ENCODE measurements at places on chromosomes 1 and 21.

DNA sequence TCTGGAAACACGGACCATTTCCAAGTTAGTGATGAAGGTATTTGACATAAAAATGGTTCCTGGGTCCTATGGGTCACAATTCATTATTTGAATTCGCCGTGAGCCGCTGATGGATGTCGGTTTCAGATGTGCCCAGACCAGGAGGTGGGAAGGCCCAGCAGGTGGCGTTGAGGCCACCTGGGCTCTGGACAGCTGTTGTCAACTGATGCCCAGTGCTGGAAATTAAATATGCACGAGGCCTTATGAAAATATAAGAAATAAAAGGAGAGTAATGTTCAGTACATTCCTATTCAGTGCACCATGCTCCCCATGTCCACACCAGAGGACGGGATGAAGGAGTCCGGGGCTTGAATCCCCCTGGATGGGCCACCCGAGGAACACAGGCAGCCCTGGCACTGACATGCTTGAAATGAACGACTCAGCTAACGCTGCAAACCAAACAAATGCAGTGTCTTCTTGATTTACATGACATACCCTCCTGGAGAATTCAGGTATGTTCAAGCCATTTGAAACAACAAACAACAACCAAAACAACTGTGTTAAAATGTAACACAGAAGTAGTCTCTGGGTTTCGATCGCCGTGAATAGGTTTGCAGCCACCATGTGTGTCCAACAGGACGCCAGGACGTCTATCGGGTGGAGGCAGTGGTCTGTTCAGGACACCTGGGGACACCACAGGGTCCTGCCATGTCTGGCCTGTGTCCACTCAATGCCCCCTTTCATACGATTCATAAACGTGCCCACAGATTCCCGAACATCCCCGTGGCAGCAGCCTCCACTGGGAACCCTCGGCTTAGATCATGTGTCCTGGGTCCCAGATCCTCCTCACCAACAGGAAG is 6.1 kb downstream of the TFF3 start:
- no peak for DNase-seq

DNA sequence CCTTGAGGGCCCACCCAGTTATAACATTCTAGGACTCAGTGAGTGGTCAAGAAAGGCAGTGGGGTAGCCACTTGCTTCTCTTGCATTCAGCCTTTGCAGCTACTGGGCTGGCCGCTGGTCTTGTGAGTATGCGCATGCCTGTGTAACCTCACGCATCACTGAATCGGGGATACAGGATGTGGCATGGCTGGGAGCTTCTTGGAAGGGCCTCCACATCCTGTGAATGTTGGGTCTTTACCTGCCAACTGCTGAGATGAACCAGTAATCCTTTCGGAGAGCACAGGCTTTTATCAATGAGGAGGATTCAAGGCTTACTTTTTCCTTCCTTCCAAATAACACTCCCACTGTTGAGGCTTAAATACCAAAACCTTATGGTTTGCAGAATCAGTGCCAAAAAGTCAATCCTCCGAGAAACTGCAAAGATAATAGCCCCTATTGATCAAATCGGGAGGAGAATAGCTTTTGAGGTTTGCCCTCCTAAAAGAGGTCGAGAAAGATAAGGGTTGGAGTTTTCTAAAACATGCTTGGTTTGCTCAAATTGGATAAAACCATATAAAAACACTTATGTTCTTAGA is 198.9 kb upstream of the UBE2U start:
- no peak for DNase-seq

- DNase-seq: no peak
Measured at GRCh38 chr1:3571263-3571662, 40.0 kb downstream of the MEGF6 start.

DNA sequence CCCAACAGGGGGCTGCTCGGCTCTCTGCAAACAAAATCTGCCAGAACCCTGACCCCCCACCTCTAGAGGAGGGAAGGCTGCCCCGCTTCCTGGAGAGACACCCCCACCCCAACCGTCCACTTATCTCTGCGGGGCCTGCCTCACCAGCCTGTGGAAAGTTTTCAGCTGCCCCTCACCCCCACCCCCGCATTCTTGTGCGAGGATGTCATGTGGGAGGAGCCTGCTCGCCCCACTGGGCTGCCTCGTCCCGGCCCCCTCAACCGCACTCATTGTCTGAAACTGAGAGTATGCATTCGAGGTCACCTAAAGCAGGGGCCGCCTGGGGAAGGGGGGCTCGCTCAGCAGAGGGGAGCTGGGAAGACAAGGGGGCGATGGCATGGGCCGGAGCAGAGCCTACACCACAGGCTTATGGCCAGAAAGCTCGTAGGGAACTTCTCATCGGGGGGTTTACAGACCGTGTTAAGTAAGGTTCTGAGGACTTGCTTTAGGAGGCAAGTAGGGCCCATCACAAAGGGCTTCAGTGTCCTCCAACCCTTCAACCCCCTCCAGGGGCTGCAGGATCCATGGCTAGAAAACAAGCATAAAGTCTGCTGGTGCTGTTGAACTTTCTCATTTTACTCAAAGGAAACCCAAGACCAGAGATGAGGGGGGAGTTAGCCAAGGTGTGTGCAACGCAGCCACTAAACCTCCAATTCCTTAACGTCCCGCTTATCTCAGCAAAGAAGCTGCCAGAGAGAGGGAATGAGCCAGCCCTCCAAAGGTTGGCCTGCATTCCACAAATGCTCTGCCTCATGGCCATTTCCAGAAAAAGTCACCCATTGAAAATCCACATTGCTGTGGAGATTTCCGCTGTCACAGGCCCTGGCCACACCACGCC is 9.4 kb downstream of the EPHA2 start:
- DNase-seq: no peak

DNA sequence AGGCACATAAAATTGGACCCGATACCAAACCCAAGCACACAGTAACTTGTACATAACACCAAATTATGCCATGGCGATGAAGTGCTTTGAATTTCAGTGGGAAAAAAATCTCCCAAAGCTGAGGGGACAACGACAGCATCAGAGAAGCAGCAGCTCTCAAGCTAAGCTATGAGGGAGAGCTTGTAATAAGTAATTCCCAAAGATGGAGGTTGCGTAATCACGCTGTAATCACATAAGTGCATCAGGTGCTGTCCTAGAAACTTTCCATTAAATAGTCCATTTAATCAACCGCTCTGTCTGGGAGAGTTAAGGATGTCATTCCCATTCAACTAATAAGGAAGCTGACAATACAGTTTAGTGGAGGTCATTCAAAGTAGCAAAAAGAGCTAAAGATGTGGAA is 37.6 kb upstream of the KRTAP19-8 start:
- no peak for DNase-seq

GRCh38 chr1:39973503-39974135 is 18.7 kb downstream of the MFSD2A start:
- no peak for DNase-seq

DNA sequence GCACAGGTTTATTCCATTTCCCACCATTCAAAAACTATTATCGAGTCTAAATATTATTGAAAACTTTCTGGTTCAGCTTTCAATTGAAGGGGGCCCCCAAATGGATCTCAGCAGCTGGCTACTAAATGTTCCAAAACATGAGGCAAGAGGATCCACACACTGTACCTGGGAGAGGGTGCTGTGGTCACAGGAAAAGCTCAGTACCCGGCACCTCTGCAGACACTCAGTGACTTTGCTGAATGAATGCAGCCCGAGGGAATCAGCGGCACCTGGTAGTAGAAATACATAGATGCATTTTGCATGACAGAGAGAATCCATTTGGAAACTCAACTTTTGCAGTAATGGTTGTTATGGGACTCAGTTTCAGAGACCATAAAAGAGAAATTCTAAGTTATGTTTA is 89.3 kb downstream of the PCP4 start:
- DNase-seq: no peak

GRCh38 chr1:232952514-232953499 is 2.4 kb downstream of the NTPCR start:
- DNase-seq: no peak

- no peak for DNase-seq
Measured at GRCh38 chr1:94284476-94284875, 47.1 kb upstream of the ARHGAP29 start.

GRCh38 chr1:11569551-11569950 is 84.7 kb downstream of the FBXO2 start:
- DNase-seq: no peak

GRCh38 chr1:24095140-24095859 is 16.6 kb downstream of the MYOM3 start:
- DNase-seq: no peak

GRCh38 chr1:22613951-22614350 is 22.5 kb upstream of the C1QA start:
- DNase-seq: no peak

DNA sequence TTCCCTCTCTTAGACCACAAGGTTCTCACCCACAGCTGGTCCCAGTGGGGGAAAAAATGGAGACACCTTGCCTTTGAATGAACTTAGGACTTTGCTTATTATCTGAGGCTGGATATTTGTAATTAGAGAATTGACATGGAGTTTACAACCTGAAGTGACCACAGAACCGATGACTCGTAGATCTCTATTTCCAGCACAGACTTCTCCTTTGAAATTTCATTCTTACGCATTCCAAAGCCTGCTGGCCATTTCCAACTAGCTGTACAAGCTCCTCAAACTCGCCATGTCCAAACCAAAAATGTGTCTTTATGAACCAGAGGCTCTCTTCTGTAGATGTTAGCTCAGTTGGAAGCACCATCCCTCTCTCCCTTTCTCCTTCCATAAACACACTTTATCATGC is 12.0 kb downstream of the RAB7B start:
- DNase-seq: no peak

- no peak for DNase-seq
Measured at GRCh38 chr1:231420959-231421545, 1.0 kb downstream of the EGLN1 start.

DNA sequence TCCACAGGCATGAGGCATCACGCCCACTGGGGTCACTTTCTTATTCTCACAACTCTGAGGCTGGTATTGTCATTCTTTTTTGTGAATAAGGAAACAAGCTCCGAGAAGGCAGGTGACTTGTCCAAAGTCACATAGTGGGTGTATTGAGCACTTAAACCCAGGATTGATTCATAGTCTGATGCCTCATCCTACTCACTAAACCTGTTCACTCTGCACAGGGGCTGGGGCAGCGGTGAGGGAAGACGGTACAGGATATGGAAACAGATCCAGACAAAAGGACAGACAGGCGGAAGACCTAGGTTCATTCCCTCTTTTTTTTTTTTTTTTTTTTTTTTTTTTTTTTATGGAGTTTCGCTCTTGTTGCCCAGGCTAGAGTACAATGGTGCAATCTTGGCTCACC is 56.6 kb downstream of the NKAIN1 start:
- no peak for DNase-seq

DNA sequence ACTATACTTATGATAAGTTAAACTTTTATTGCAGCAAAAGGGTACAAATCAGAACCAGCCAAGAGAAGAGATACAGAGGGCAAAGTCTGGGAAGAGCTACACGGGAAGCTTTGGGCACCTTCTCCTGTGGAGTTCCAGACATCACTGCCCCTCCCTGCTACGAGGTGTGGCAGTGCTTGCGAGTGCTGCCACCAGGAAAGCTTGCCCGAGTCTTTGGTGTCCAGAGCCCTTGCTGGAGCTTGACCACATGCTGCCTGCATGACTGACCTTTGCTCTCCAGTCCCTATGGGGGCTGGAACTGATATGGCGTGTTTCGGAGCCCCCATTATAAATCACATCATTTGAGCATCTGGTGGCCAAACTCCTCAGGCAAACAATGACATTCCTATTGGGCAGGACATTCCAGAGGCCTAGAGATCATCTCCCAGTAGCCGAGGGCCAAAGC is 23.4 kb downstream of the PLEKHO1 start:
- DNase-seq: no peak

DNA sequence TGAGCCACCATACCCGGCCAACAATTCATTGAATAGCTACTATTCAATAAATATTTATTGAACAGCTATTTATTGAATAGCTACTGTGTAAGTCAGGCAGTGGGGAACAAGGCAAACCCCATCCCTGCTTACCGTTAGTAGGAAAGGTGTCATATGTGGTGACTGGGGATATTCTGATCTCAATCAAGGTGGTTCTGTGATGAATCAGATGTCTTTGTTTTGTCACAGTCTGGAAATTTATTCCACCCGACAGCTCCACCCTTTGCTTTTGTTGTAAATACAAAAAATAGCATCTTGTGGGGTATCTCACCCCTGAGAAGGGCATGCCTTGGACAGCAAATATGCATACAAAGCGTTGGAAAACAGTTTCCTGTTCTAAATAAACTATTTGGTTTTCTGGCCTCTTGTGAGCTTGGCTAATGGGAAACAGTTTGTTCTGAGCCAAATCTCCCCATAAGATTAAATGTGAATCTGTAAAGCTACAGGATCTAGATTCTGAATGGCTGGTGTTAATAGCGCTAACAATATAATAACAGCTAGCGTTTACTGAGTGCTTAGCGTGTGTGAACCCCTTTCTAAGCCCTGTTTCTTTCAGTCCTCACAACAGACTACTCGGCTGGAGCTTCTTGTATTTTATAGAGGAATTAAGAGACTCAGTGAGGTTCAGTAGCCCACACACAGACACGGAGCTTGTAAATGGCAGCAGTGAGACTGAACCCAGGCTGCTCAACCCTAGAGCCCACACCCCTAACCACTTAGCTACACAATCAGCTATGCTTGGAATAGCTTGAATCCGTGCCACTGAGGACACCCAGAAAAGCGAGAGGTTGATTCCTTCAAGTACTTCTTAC is 5.5 kb downstream of the PDPN start:
- no peak for DNase-seq

GRCh38 chr1:222043444-222044292 is 301.8 kb upstream of the DUSP10 start:
- no peak for DNase-seq

GRCh38 chr1:3463891-3464648 is 9.6 kb downstream of the ARHGEF16 start:
- no peak for DNase-seq

DNA sequence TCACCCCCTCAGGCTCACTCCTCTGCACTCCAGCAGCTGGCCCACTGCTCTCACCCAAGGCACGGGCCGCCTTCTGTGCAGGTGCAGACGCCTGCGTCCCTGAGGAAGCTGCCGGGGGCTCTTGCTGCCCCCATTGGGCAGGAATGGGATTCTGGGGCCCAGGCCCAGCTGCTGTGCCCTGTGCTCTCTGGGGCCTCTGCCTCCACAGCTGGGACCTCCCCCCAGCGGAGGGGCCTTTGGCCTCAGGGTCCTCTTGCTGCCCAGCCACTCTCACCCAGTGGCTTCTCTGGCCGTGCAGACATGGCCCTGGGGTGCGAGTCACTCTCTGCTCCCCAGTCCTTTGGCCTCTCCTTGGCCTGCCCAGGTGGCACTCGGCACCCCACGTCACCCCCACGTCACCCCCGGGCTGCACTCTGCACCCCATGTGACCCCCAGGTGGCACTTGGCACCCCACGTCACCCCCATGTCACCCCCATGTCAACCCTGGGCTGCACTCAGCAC is 19.1 kb upstream of the LRRC3 start:
- DNase-seq: no peak

DNA sequence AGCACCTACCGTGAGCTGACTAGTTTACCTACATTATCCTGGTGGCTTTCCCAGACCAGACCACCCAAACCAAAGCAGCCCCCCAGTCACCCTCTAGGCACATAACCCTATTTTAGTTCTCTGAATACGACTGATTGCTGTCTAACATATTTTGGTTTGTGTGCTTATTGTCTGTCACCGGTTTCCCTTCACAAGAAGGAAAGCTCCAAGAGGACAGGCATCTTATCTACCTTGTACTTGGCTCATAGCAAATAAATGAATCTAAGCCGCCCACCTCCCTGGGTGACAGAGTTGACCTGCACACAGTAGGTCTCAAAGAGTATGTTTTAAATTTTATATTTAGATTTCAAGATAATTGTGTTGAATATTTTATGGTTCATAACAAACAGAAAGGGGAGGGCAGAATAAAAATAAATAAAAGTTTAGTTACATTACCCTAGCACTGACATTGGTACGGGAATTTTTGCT is 904 bp upstream of the PRDX6 start:
- no peak for DNase-seq
